ENCODE measurements at places on chromosomes 5 and 9.

GRCh38 chr5:146310540-146310939 is 28.1 kb upstream of the POU4F3 start:
- no peak for DNase-seq

DNA sequence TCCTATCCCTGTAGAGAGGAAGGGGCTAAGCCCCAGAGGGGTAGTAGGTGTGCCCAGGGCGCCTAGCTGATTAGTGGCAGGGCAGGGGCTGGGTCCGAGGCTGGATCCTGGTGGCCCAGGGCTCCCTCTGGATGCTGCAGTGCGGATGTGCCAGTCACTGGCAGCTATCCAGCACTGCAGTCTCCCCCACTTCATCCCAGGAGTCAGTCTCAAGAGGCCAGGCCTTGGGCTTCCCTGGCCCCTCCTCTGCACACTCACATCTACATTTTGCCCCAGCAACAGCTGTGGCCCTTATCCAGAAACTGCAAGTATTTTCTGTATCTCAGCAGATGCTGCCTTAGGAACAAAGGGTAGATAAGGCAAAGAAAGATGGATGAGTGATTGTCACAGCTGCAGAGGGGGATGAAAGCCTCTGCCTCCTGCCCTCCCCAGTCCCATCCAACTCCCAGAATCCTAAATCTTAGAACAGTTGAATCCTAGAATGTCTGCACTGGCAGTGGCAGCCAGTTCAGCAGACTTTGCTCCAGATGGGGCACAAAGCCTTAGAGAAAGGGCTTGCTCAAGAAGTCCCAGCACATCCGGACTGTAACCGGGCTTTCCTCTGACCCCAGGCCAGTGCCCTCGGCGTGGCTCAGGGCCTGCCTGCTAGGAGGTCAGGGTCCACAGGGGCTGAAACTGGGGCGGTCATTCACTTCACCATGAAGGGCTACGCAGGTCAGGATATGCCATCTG is 1.6 kb downstream of the ANXA6 start:
- peak; percentile 65 for DNase-seq

- DNase-seq, result no peak
Observed at GRCh38 chr5:122311497-122311960, 508 bp upstream of the SNCAIP start.

- no peak for DNase-seq
Observed at GRCh38 chr5:38339446-38339845, 81.1 kb downstream of the EGFLAM start.

DNA sequence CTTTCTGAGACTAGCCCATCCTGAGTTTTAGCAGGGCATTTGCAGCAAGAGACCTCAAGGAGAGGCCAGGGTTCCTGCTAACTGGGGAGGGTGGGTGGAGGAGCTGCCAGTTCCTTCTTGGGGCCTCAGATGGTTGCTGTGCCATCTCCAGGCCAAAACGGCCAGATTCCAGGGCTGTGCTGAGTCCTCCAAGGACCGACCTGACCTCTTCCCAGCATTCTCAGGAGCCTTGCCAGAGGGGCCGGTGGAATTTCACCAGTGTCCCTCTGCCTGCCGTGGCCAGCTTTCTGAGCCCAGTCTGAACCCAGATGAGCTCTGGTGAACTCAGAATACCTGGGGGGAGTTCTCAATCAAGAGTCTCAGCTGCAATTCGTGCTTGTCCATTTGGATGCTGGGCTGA is 54.3 kb downstream of the TSTD2 start:
- no peak for DNase-seq

DNA sequence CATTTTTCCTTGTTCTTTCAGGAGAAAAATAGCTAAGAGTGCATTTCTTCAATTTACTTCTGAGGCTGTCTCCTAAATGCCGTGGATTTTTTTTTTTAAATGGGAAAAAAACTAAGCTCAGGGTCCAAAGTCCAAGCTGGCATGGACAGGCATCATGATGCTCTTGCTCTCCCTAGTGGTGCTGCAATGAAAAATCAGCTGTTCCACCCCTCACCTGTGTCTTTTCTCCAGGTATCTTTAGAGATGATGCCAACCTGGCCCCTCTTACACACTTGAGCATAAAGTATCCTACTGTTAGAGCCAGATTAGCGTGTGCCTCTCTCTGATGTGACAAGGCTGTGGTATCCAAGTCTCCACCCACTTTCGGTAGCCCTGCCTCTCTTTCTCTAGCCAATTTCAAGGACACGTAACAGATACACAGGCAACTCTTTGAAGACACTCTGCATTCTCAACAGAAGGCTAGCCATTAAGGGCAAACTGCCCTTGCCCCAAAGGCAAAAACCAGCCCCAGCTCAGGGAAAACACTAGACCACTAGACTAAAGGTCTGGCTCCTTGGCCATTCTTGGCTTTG is 208.8 kb downstream of the SAXO1 start:
- no peak for DNase-seq

- no peak for DNase-seq
Observed at GRCh38 chr9:29319736-29320513, 1746.6 kb upstream of the C9orf72 start.

GRCh38 chr5:139650689-139651042 is 2.5 kb downstream of the CXXC5 start:
- DNase-seq, result no peak

DNA sequence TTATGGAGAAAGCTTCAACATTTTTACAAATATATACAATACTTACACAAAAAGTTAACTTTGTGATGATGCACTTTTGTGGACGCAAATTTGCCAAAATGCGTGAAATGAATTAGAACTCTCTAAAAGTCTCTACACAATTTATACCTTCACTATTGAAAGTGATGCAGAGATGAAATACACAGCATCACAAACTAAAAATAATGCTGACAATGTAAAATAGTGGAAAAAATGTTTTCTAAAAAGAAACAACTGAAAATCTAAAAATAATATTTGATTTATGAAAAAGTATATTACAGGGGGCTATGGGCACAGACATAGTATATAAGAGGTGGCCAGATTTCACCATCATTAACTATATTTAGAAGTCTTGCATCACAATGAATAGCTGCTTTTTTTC is 188.8 kb downstream of the ADCY2 start:
- DNase-seq, result no peak

- no peak for DNase-seq
Observed at GRCh38 chr5:172911976-172912375, 47.2 kb upstream of the RPL26L1 start.

GRCh38 chr5:167783145-167783817 is 508.2 kb upstream of the WWC1 start:
- no peak for DNase-seq

DNA sequence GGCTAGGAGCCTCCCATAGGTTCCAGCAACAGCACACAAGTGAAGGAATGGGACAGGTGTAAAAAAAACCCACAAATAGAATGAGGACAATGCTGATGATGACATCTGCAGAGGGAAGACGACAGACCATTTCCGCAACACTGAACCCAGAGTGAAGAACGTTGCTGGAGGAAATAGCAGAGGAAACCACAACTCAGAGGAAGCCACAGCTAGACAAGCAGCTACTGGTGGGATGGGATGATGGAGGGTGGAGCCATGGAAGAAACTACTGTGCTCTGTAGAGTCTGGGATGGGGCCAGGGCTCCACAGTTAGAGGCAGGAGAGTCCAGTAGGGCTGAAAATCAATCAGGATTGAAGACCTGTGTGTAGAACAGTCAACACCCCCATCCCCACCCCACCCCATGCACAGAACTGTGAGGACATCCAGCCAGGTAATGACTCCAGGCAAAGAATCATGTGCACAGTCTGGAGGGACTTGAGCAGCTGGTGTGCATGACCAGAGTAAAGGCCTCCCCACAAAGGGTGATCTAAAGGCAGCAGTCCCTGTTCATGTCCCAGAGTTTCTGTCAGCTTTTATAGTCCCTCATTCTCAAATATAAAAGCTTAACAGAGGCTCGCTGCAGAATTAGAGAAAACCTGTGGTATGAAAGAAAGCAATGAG is 65.2 kb upstream of the SPIN1 start:
- no peak for DNase-seq

GRCh38 chr9:110978516-110978915 is 59.8 kb downstream of the LPAR1 start:
- no peak for DNase-seq

DNA sequence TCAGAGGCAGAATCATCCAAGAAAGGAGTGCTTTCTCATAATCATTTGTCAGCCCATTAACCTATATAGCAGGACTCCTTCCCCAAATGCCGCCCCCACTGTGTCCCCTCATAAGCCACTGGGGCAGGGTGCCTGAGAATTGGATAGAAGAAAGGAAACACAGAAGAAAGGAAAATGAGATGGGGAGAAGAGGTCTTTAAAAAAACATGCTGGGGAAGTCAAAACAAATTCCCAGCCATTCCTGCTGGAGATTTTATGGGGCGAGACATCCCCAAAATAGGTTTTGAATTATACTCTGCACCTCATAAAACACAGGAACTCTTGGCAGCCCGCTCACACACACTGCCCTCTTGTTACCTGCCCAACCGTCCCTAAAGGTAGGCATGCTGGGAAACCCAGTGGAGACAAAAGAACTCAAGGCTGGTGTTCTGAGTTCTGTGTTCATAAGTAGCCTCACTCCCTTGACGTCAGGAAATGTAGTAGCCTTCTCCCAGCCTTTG is 19.7 kb downstream of the ASTN2 start:
- DNase-seq, result no peak

DNA sequence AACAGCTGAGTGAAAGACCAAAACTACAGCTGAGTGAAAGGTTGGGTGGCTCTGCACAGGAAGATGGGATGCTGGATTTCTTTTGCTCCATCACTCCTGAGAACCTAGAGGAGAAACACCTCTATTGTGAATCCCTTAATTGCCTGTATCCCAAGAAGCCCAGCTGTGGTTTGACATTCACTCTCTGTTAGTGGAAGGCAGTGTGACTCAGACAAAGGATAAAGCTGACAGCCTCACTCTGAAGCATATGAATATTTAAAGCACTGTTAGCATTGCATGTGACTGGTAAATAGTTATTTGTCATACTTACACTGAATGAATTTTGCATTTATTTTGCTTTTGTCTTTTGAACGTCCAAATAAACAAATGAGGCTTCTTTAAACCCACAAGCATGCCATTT is 367.1 kb upstream of the RIOK2 start:
- no peak for DNase-seq

DNA sequence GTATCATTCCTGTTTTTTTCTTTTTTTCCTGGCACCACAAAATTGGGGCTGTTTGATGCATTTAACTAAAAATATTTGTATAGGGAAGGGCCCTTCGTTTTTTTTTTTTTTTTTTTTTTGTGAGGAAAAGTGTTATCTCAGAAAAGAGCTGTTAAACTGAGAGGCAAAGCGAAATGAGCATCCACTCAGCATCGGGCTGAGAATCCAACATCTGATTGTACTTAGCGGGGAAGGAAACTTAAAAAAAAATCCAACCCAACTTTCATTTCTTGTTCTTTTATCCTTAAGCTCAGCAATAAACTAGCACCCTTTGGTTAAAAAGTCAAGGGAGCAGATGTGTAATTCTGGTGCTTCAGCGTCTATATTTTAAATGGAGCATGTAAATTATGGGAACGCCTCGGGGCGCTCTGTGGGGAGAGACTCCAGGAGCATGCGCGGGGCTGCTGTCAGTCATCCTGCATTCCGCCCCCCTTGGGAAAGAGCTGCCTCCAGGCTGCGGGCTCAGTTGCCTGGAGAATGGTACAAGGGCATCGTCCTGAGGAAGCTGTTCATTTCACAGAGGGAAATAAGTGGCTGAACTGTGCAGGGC is 33.3 kb downstream of the DMRT2 start:
- DNase-seq, result no peak

GRCh38 chr5:152501294-152501693 is 96.2 kb upstream of the NMUR2 start:
- no peak for DNase-seq

DNA sequence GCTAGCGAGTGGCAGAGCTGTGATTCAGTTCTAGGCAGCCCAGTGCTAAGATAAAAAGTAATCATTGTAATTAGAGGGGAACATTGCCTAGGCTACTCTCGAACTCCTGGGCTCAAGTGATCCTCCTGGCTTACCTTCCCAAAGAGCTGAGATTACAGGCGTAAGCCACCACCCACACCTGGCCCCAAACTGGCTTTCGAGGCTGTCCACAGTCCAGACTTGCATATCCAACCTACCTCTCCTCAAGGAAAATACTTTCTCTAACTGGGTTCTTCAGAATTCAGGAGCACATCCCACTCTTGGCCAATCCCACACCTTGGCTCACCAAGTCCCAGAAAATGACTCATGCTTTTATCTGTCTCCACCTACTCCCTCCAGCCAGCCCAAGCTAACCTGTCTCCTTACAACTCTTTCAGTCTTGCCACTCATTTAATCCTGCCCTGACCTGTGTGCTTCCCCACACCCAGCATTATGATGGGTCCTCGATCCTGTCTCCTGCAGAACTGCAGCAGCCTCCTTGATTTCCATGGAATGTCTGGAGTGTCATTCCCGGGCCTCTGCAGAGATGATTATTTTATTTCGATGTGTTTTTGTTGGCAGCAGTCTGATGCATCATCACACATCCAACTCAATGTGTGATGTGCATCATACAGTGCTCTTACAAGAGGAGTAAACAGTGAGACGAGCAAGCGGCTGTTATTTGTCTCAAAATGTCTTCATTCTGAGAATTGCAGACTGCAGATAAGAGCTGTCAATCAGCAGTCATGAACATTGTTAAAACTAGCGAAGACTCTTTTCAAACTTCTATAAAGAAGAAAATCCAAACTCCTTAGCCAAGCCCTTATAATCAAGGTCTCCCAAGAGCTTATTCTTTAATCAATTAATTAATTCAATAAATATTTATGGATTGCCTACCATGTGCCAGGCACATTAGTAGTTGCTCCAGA is 167.3 kb downstream of the SEC61B start:
- DNase-seq, result no peak

GRCh38 chr5:81506900-81507588 is 113.1 kb upstream of the ACOT12 start:
- peak; percentile 65 for DNase-seq

DNA sequence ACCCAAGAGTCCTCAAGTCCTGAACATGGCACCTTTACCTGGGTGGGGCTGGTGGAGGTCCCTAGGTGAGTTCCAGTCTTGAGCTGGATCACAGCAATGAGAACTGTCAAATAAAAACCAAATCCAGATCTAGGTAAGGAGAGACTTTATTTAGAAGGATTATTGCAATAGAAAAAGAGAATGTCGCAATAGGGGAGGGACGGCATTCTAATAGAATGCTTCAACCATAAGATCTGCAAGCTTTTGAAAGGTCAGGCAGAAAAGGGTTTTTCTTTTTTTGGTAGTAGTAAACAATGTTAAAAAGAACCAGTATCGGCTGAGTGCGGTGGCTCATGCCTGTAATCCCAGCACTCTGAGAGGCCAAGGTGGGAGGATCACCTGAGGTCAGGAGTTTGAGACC is 5.2 kb upstream of the GCNT1 start:
- DNase-seq, result no peak

GRCh38 chr5:893137-893506 is 438 bp downstream of the TRIP13 start:
- DNase-seq, result no peak

DNA sequence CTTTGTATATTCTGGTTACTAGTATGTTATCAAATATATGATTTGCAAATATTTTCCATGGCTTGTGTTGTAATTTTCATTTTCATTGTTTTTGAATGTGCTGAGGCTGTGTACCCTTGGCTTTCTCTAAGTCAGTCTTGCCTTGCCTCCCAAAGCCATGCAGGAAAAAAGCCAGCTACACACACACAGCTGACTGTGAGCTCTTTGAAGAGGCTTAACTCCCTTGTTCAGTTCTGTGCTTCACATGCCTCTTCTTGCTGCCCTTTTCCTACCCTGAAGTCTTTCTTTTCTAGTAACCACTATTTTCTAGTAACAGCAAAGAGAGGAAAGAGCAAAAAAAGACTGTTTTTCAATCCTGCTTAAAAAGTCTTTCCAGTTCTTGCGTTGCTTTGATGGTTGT is 53.9 kb downstream of the KCNN2 start:
- DNase-seq, result no peak

Measured in BE2C (cell line).